HEK293T (cell line): ENCODE measurements at places on chromosomes 12 and 14.

GRCh38 chr12:20000229-20000849 lies 368.0 kb upstream of the PDE3A start:
- DNase-seq = no peak

- peak; percentile 42 for DNase-seq
Observed at GRCh38 chr14:92121207-92121669, 268 bp downstream of the NDUFB1 start.

DNA sequence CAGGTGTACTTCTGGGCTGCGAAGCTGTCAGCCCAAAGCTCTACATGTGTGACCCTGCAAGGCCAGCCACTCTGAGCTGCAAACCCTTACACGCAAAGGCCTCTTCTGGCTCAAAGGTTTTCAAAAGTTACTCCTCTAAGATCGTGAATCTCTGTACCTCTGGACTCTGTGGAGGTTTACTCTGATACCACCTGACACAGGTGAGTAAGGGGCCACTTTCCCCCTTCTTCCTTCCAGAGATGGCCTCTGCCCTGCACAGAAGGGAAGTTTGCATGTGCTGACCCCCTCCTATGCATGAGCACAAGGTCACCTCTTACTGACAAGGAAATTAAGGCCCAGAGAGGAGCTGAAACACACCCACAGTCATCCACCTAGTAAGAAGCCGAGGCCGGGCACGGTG lies 14.5 kb downstream of the ITPK1 start:
- no peak for DNase-seq

GRCh38 chr14:92108345-92109254 lies 2.2 kb upstream of the ATXN3 start:
- no peak for DNase-seq

- no peak for DNase-seq
Observed at GRCh38 chr12:31749024-31749704, 20.3 kb upstream of the AMN1 start.
